ENCODE measurements at places on chromosomes 2 and 18.

GRCh38 chr2:148338541-148338940 lies 306.0 kb upstream of the EPC2 start:
- DNase-seq: no peak

- no peak for DNase-seq
Observed at GRCh38 chr2:62382122-62382521, 123.9 kb downstream of the TMEM17 start.

DNA sequence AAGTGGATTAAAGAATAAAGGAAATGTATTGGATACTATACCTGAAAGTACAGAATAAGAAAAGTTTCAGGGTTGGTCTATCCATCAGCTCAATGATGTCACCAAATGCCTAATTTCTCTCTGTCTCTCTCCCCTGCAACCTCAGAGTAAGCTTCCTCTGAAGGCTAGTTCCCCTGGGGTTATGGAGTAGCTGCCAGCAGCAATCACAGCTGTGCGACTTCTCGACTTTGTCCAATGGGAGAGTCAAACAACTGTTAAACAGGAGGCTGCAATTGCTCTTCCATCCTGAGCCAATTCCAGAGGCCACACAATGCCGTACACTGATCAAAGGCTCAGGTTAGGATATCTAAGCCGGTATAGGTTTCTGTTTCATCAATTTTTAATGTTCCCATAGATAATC lies 95.3 kb upstream of the FANCL start:
- no peak for DNase-seq

DNA sequence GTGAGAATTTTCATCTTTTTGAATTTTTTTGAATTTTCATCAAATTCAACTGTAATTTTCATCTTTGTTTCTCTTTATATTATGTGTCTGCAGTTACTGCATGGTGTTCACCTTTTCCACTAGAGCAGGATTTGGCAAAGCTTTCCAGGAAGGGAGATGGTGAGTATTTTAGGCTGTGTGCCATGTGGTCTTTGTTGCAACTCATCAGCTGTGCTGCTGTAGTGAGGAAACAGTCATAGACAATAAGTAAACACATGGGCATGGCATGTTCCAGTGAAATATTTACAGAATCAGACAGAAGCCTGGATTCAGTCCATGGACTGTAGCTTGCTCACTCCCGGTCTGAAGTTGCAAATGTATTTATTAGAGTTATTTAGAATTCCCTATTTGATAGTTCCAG lies 120.4 kb downstream of the DCDC2C start:
- DNase-seq: peak; percentile 75

DNA sequence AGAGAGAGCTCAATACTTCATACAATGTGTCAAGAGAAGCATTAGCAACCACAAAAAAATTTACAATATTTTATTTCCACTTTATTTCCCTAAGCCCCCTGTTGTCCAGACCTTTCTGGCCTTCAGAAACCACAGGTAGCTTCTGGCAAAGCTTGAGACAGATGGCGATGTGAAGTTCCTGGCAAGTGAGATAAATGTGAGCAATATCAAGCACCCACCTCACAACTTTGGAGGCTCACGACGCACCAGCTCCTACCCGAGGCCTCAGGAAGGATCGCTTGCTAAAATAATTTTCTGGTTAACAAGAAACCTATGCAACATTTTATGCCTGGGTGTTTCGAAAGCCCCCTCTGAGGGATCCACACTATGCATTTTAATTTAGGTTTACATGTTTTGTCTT lies 158.1 kb upstream of the CHAC2 start:
- no peak for DNase-seq

GRCh38 chr2:180715044-180715443 lies 265.4 kb upstream of the UBE2E3 start:
- no peak for DNase-seq

DNA sequence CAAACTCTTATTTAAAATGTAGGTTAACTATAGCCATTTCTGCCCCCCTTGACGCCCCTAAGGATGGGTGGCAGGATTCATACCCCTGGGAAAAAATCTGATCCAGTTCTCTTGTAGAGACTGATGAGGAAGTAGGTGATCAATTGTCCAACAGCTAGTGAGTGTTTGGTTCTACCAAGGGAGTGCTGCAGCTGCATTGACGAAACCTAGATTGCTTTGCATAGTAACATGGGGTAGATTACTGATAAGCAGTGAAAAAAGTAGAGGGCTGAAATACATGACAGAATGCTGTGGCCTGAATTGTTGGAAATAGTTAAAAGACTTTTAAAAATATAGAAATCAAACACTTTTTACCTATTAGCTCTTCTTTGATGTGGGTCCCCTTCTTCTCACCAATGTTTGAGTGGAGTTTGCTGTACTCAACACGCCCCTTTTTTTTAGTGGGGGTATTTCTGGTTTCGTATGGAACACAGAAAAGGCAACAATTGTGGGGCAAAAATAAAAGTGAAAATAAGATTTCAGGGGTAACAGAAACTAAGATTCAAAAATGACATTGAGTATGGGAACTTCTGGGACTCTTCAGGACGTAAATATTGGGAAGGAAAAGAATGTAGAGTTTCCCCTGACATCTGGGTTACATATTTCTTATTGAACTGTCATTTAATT lies 66.2 kb downstream of the MAIP1 start:
- no peak for DNase-seq

- no peak for DNase-seq
Observed at GRCh38 chr18:59725142-59725541, 27.9 kb upstream of the CCBE1 start.

GRCh38 chr2:12428324-12428723 lies 288.4 kb upstream of the TRIB2 start:
- DNase-seq: no peak

- DNase-seq: no peak
Observed at GRCh38 chr2:65611488-65611887, 179.1 kb upstream of the SPRED2 start.

DNA sequence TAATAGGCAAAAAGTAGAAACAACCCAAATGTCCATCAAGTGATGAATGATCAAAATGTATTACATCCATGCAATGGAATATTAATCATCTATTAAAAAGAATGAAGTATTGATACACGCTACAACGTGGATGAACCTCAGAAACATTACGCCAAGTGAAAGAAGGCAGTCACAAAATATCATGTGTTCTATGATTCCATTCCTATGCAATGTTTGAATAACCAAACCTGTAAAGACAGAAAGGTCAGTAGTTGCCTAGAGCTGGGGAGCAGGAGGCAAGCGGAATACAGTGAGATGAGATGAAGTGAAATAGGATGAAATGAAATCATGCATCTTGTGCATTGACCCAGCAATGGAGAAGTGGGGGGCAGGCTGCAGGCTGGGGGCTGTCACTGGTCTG lies 17.9 kb upstream of the COL6A3 start:
- DNase-seq: no peak

- no peak for DNase-seq
Observed at GRCh38 chr2:9699139-9700108, 68.6 kb upstream of the YWHAQ start.

DNA sequence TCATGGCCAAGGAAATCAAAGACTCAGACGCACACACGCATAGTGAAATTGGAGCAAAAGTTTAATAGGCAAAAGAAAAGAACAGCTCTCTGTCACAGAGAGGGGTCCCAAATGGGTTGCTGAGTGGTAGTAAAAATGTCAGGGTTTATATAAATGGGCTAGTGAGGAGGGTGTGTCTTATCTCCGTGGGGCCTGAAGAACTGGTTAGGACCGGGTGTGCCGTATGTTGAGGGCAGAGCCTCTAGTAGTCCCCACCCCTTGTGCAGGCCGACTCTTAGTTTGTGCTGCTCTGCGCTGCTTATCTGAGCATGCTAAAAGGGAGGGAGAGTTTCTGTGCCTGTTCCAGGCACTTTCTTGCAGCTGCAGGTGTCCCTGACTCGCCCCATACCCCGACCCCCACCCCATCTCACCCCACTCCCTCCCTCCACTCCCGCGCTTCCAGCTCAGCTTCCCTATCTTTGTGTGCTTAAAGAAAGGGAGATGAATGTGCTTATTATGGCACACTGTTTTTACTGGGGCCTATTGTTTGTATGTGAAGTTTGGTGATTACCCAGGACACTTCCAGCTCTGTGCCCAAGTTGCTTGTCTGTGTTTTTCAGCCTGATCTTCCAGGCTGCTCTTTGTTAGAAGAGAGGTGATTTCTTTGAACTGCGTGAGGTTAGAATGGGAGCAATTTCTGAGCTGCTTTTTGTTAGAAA lies 167.4 kb downstream of the SPAG16 start:
- no peak for DNase-seq

DNA sequence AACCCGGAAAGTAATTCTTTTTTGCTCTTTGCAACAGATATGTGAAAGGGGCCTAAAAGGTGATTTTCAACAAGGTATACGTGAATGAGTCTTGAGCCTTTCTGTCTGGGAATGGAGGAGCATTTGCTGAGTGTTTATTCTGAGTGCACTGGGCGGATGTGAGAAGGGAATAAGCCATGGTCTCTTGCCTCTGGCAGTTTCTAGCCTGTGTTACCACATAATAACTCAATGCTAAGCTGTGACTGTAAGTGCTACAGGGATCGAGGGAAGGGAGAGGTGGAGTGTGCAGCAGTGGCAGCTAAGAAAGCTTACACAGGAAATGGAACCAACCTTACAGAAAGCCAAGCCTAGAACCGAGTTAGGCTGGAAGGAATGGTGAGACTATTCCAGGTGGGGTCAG lies 444.3 kb downstream of the SLC4A3 start:
- DNase-seq: no peak

DNA sequence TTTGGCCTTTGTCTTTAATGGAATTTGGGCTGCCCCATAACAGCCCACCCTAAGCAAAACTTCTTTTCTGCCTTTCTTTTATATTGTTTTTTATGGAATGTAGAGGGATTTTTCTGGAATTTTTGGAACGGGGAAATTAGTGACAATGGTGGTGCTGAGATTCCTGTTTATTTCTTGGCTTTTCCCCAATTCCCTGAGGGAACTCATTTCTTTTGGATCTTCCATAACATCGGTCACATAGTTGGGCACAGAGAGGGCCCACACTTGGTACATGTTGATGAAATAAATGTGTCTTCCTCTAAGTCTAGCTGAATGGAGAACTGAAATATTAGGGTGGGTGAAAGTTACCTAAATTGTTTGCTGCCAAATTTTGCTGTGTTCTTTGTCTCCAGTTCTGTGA lies 191.6 kb upstream of the TNP1 start:
- no peak for DNase-seq

DNA sequence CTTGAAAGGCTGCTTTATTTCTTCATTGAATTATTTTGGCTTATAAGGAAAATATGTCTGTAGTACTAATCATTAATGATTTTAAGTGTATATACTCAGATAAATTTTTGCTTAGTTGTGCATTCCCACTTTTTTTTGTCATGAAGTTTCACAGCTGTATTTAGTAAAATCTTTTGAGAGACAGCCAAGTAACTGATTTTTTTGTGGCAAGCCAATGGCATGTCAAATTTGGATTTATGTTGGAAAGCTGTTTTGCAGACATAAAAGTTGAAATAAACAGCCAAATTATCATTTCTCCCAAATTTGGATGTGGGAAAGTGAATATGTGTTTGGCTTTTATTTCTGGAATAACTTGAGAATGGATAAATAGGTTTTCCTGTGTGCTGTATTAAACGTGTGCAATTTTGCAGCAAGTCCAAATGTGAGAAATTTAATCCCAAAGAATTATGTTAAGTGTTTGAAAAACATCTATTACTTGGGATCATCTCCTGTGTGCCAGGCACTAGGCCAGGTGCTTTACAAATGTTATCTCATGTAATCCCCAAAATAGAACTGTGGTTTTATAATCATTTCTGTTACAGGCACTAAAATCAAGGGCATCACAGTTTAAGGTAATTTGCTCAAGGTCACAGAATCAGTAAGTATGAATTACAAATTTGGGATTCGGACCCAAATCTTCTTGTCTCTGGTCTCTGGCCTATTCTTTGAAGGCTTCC lies 160.4 kb downstream of the PTPRM start:
- DNase-seq: no peak

- no peak for DNase-seq
Observed at GRCh38 chr18:76658627-76659026, 163.6 kb upstream of the ZNF516 start.

Measured in NCI-H345 (cell line).